ENCODE measurements at places on chromosomes 16 and 17. TPM values are rescaled to one million over a fixed set of nuclear protein-coding genes. Genes with fewer than 3 reads are reported as not detected.

- DNase-seq, result no peak
These were observed 24.0 kb downstream of the PCTP start for GRCh38 chr17:55774846-55775271.

DNA sequence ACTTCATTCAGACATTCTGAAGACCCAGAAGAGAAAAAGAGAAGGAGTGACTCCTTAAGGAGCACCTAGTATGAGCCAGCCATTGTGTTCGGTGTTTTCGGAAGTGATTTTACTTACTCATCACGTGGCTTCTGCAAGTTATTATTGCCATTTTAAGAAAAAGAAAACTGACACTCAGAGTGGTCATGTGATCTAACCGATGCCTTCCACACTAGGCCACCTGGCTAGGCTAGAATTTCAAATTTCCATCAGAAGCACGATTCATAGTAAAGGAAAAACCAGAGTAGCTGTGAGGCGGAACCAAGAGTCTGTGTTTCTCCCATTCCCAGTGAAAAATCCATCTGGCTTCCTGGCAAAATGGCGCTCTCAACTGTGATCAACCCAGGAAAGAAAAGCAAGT is 32.0 kb downstream of the GTF3C1 start:
- no peak for DNase-seq

DNA sequence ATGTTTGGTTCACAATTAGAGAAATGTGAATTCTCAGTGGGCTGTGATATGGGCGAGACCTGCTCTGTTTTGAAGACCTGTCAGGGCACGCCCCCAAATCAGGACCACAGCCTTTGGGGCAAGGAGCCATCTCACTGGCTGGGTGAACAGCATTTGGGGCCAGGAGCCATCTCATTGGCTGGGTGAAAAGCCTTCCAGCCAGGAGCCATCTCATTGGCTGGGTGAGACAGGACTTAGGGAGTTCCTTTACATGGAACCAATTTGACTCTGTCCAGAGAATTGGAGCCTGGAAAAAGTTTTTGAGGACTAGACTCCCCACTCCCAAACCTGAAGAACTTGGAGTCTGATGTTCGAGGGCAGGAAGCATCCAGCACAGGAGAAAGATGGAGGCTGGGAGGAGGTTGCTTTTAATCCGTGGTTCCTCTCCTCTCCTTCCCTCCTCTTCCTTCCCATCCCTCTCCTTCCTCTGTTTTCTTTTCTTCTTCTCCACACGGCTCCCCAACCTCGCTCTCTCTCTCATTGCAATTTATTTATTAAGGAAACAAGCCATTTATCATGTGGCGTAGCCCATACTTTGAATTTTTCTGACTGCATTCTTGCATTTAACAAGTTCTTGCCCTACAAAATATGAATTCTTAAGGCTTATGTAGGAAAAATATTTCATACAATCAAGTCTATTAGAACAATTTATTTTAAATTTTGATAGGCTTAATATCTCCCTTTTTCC is 19.7 kb downstream of the FOXL1 start:
- DNase-seq, result peak; percentile 40

GRCh38 chr17:73187203-73187769 is 5.6 kb upstream of the COG1 start:
- no peak for DNase-seq

Gene KRTAP4-3
- not detected for total RNA-seq

Gene ABCC12
- not detected for total RNA-seq
